ENCODE measurements at places on chromosomes 5 and 9. TPM values are rescaled to one million over a fixed set of nuclear protein-coding genes. Genes with fewer than 3 reads are reported as not detected.

N4BP3 gene
- total RNA-seq = 3.8 TPM

ABLIM3 gene
- total RNA-seq = not detected

EQTN gene
- not detected for total RNA-seq

SPATA9 gene
- not detected for total RNA-seq

PLCXD3 gene
- not detected for total RNA-seq

PCDHAC2 gene
- not detected for total RNA-seq

FGF1 gene
- not detected for total RNA-seq

PDE8B gene
- total RNA-seq = 0.60 TPM

PRR7 gene
- 8.4 TPM for total RNA-seq

SLC4A9 gene
- total RNA-seq = 0.72 TPM

SCGB3A2 gene
- total RNA-seq = not detected

PCDHGB6 gene
- not detected for total RNA-seq

SPATA31D4 gene
- total RNA-seq = not detected

FAM114A2 gene
- total RNA-seq = 25.7 TPM

GALNT12 gene
- 6.8 TPM for total RNA-seq

TTC33 gene
- total RNA-seq = 15.4 TPM

PCDHB15 gene
- not detected for total RNA-seq

PPP3R2 gene
- not detected for total RNA-seq

S1PR3 gene
- 0.05 TPM for total RNA-seq

PPIC gene
- total RNA-seq = not detected

ADAMTSL2 gene
- not detected for total RNA-seq

NPR3 gene
- total RNA-seq = not detected

TRIM36 gene
- not detected for total RNA-seq

WWC1 gene
- 0.35 TPM for total RNA-seq

All from activated naive CD4-positive, alpha-beta T cell treated with anti-CD3 and anti-CD28 coated beads, Interleukin-2, amount 10 ng/mL, durations not matched to agents 5 hours and 36 hours (primary cell).